LHCN-M2 (cell line): ENCODE measurements at places on chromosomes 7 and 10.

DNA sequence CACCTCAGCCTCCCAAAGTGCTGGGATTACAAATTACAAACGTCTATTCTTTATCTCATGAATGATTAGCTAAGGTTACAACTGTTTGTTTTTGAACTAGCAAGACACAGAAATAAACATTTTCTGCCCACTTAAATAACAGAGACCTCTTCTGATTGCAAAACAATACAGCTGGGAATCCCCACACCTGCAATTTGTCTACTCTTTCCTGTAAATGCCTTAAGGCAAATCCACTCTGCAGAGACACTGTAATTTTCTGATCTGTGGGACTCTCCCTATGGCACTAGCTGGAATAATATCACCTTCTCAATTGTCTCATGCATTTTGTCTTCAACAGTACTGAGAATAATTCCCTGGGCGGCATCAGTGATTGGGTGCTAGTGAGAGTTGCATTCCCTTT is 149.3 kb upstream of the FAM3C start:
- no peak for DNase-seq

DNA sequence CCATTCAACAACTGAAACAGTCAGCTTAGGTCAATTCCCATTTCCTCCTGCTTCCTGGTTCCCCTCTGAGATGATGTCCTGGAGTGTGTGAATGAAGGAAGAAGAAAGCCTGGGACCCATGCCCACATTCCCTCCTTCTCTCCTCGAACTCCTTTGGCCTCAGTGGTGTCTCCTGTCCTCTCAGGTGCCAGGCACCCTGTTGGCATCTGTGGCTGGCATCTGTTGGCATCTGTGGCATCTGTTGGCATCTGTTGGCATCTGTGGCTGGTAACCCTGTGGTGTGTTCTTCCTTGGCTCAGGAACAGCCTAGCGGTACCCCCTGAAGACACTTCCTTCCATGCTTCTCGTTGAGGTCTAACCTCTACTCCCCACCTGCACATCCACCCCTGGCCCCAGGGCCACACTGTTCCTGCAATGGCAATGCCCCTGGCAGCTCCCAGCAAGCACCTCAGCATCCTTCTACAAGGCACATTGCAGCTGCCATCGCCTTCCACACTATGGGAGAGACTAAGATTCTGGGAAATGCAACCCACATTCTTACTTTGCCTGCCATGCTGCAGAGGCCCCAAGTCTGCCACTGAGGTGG is 114.4 kb upstream of the NEBL start:
- DNase-seq, result no peak

DNA sequence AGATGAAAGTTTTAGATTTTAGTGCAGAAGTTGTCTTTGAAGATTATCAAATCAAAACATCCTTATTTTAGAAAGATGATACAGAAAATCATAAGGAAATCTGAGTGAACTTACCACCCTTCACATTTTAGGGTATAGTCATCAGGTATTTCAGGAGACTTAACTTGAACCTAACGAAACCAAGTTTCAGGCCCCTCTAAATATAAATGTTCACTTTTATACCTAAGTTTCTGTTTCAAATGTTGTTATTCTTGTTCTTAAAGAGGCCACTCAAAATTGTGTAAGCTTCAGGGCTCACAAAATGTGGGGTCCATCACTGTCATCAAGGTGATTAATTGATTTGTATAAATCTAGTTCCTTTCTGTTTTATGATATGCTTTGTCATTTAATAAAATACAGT is 216.2 kb downstream of the KIAA1217 start:
- DNase-seq, result no peak

DNA sequence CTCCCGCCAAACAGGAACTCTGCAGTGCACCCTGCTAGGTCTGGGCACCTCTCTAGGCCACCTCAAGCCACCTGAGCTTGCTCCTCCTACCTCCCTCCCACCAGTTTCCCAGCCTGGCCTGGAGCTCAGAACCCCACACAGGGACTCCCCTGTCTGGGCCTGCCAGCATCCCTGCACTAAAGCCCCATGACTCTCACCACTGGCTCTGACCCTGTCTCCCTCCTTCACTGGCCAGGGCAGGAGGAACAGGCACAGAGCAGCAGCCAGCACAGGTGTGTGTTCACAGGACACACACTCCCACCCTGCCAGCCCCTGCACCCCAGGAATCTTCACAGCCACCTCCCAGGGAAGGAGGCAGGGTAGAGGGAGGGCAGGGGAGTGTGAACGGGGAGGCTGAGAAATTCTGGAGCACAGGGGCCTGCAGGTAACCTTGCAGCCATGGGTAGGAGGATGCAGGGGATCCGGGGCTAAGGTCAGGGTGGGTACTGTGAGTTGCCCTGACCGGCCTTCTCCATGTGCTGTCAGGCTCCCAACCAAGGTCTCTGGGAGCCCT is 13.9 kb upstream of the ANTXRL start:
- DNase-seq, result no peak

GRCh38 chr7:3207387-3207902 is 93.6 kb upstream of the SDK1 start:
- no peak for DNase-seq

DNA sequence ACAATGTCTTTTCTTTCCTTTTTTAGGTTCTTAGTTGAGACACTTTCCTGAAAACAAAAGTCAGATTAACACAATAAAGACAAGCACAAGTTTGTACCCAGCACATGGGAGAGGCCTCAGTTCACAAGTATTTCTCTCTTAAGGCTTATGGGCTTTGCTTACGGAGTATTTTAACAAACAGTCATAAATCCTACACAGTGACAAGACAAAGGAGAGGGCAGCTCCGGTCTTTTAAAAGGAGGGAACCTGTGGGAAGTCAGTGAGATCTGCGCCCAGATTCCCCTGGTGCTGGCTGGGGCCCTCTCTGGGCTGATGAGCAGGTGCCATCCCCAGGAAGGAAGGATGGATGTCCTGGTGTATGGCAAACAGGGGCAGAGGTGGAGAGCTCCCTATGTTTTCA is 398.6 kb downstream of the ACTR3B start:
- DNase-seq, result no peak

- DNase-seq, result peak; percentile 32
These were observed 499.9 kb downstream of the AUTS2 start for GRCh38 chr7:70098133-70098561.

GRCh38 chr10:35940141-35941041 is 298.3 kb upstream of the FZD8 start:
- peak; percentile 14 for DNase-seq

DNA sequence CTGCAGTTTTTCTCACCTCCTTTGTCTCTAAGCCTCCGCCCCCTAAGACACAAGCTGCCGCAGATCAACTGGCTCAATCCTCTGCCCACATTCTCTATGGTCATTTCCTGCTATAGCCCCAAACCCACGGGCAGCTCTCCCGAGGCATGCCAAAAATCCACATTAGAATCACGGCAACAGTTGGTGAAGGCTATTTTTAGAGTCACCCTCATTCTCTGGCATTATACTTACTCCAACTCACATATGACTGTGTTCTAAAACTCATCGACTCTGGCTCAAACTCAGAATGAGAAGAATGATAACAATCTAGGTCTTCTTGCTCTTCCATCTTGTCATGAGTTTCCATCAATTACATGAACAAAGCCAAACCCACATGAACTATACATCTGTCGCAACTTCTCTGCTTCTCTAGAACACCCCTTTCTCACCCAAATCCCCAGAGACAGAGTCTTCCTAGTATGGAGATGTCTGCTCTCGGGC is 10.9 kb upstream of the KIAA1549 start:
- peak; percentile 96 for DNase-seq

DNA sequence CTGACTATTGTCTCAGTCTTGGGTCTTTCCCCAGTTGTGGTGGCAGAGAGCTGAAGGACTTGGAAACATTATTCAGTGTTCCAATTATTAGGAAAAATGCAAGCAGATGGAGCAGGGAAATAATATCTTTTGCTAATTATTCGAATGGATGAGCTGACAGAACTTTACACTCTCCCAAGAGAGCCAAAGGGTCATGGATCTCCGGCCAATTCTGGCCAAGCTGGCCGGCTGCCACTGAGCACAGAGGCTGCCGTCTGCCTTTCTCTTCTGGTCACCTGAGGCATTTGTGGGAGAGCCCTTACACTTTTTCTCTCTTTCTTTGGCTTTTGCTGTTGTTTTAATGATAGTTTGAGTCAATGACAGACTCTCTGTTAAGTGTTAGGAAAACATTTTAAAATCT is 22.2 kb upstream of the CNTNAP2 start:
- no peak for DNase-seq

DNA sequence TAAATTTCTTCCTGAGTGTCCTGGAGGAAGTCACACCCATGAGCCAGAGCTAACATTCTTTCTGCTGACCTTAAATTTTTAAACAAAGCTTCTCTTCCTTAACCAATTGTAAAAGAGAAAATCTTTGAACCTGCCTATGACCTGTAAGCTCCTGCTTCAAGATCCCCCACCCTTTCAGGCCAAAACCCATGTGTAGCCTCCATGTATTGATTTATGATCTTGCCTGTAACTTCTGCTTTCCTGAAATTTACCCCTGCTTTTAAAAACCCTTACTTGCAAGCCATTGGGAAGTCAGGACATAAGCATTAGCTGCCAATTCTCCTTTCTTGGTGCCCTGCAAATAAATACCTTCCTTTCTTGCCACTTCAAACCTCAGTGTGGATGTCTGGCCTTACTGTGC is 68.5 kb upstream of the HECTD2 start:
- peak; percentile 41 for DNase-seq

DNA sequence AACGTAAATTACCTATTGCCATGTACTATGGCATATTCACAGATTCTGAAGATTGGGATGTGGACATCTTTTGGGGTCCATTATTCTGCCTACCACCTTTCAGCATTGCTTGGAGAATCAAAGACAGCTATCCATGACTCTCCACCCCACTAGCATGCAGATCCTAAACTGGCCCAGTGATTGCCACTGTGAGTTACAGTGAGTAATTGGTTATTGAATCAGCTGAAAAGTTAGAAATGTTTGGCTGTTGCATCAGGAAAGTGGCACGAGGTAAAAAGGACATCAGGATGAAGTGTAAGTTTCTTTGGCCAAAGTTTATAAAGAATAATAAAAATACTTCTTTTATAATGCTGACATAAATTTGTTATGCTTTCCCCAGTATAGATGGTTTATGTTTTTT is 148.2 kb upstream of the ETV1 start:
- DNase-seq, result no peak

- no peak for DNase-seq
These were observed 4.4 kb downstream of the PLAU start for GRCh38 chr10:73915206-73915851.

DNA sequence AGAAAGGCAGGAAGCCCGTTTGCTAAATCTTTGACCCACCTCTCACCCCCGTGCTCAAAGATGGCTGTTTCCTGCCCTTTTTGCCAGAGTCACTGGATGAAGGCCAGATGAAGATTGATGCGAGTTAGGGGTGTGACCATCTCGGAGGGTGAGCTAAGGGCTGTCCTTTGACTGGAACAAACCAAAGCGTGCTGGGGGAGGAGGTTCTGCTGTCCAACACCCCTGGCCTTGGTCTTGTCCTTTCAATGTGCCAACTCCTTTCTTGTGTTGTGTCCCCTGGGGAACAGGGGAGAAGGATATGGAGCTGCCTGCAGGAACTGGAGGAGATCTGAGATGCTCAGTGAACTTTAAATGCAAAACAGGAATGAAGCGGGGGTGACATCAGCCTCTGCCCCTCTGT is 90.3 kb upstream of the ADAM12 start:
- no peak for DNase-seq

DNA sequence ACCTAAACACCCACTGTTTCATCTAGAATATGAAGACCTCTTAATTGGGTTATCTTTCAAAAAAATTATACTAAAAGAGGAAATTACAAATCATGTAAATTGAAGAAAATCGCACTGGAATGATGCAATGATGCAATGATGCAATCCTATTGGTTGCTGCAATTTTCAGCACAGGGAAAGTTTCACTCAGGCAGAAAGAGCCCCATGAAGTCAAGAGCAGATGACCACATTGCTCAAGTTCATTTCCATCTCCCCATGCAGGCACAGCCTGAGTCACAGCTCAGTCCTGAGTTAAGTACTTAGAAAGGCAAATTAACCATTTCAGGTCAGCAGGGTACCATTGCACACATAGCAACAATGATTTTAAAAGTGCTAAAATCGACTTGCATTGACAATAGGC is 180.3 kb upstream of the MYO3A start:
- no peak for DNase-seq

DNA sequence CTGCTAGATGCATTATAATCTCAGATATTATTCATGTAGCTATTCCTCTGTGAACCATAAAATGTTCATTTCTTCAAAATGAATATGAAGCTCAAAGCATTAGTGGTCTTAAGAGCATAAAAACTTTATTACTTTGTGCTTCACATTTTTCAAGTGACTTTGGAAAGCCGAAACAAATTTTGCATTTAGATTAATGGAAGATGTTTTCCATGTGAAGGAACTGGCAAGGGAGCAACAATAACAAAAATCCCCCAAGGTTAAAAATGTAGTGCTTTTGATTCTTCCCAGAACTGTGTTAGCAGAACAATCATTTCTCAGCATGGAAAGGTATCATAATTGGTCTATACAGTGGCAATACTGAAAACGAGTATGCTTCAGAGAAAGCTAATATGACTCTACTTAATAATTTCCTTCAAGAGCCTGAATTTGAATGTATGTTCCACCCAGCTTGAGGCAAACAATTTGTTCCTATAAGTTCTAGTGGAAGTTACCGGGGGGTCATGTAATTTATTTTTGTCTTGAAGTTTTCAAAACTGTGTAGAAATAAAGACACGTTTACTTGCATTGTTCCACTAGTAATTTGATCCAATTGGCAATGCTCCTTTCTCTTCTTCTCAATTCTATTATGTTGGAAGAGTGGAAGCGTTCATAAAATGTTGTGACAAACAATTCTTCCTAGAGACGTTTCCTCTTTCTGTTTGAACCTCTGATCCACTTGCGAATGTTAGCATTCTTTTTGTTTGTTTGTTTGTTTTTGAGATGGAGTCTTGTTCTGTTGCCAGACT is 665.4 kb downstream of the AUTS2 start:
- DNase-seq, result no peak

- DNase-seq, result no peak
These were observed 3.2 kb downstream of the GPC2 start for GRCh38 chr7:100173806-100174495.

- DNase-seq, result no peak
These were observed 53.6 kb upstream of the AOAH start for GRCh38 chr7:36777855-36778254.

GRCh38 chr10:22321156-22321923 is 441 bp downstream of the BMI1 start:
- DNase-seq, result peak; percentile 65

- DNase-seq, result no peak
These were observed 809.2 kb downstream of the NXPH1 start for GRCh38 chr7:9242636-9243035.

DNA sequence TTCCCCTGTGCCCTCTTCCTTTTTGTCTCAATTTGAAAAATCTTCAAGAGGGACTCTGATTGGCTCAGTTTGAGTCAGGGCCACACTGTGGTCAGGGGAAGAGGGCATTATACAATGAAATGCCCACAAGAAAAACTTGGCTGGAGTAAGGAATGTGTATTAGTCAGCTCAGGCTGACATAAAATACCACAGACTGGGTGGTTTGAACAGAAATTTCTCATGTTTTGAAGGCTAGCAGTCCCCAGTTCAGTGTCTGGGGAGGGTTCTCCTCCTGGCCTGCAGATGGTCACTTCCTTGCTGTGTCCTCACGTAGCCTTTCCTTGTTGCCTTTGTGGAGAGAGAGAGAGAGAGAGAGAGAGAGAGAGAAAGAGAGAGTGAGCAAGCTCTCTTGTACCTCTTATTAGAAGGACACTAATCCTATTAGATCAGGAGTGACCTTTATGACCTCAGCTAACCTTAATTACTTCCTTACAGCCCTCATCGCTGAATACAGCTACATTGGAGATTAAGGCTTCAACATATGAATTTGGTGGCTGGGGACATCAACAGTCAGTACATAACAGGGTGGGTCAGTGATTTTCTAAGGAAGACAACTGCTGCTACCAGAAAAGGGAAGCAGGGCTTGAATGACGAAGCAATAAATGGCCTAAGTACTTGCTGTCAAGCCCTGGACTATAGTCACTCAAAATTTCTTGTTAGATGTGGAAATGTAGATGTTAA is 25.8 kb upstream of the FAM13C start:
- DNase-seq, result peak; percentile 100
